Islet precursor cell (in vitro differentiated cells): ENCODE measurements at places on chromosomes 7 and 10.
A peak's percentile ranks its signal among the peaks of the same experiment; 100 is the strongest.

GRCh38 chr10:113161066-113161465 lies 211.0 kb downstream of the TCF7L2 start:
- no peak for DNase-seq

- DNase-seq: no peak
These were observed 134.6 kb downstream of the LRRC4 start for GRCh38 chr7:127896659-127897058.

DNA sequence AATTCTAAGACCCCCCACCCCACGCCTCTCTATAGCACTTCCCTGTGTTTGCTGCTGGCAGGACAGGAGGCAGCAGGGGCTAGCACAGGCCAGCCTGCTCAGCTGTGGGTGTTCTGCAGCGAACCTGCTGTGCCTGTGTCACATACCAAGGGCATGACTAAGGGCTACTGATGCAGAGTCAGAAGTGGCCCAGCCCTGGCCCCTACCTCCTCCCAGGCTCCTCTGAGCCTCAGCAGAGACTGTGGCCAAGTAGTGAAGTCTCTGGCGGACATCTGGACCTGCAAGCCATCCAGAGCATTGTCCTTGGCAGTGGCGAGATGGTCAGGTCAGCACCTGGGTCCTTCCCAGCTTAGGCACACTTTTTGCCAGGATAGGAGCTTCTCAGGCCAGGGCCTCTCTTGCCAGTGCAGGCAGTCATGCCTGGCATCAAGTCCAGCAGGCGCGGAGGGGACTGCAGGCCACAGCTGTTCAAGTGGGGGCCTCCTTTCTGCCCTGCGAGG lies 116.3 kb upstream of the RET start:
- peak; percentile 90 for DNase-seq

DNA sequence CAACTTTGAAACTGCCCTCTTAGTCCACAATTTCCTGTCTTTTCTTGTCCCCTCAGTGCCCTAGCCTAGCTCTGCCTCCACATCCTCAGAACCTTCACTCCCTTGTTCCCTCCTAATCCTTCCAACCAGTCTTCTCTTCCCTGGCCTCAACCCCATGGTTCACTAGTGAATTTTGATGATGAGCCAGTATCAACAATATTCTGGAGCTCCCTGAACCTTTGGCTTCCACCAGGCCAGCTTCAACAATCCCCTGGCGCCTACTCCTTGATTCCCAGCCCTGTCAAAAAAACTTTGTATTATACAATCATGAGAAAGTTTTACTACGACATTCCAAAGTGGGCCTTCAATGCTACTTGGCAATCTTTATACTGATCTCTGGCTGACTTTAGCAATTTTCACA lies 116.5 kb downstream of the LMBR1 start:
- DNase-seq: no peak

- no peak for DNase-seq
These were observed 70.5 kb upstream of the PRKCQ start for GRCh38 chr10:6650586-6650985.

DNA sequence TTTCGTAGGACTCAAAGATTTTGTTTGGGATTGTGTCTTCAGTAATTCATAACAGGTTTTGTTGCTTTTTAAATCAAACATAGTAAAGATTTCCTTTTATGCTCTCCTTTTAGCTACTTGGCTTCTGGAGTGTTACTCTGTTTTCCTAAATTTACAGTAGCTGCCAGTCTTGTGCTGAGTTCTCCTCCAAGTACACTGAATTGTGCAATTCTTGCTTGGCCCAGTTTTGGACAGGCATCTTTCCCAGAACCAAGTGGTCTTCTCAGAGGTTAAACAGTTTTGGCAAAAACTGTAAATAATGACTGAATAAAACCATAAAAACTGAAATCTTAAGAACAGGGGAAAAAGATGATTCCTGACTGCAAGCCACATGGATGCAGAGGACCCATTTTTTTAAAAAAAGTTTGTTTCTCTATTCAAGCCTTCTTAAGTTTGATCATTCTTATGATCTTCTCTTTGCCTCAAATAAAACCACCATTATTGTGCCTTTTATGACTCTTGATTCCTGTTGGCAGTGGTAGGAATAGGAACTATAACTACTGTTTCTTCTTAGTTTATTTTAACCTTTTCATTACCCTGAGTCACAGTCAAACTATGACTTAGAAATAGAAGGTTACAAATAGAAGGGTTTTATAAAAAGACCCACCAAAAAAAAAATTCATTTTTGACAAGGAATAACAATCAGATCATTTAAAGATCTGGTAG lies 88.0 kb downstream of the MDFIC start:
- DNase-seq: no peak

DNA sequence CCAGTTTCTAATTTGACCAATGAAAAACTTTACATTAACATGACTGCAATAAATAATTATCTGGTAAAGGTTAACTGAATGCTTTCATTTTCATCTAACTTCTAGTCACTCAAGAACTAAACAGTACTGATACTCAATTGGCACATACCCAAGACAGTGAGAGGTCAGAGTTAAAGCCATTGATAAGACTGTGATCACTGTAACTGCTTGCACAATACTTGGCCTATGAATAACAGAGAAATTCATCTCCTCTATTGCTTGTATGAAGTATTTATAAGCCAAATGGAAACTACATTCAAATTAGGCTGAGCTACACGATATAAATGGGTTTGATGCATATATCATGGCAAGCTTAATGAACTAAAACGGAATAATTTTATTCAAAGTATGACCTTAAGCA lies 43.0 kb downstream of the HERC4 start:
- no peak for DNase-seq

- peak; percentile 72 for DNase-seq
These were observed 110.3 kb downstream of the VPS41 start for GRCh38 chr7:38798552-38799267.

GRCh38 chr7:12490107-12490688 lies 80.3 kb upstream of the SCIN start:
- no peak for DNase-seq

DNA sequence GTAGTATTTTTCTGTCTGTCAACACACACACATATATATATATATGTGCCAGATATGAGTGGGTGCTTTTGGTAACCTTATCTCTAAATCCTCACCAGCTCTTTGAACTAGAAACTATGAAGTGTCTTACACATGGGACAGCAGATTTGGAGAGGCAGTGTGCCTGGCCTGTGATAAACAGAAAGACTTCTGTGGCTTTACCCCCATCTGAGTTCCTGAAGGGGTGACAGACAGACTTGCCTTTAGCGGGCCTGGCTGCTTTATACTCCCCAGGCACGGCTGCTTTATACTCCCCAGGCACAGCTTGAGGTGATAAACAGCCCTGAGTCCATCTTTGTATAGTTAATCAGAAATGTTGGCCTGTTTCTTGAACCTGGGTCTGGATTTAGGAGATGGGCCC lies 5.6 kb downstream of the BAG3 start:
- no peak for DNase-seq

GRCh38 chr7:115066634-115067033 lies 144.7 kb downstream of the MDFIC start:
- no peak for DNase-seq

DNA sequence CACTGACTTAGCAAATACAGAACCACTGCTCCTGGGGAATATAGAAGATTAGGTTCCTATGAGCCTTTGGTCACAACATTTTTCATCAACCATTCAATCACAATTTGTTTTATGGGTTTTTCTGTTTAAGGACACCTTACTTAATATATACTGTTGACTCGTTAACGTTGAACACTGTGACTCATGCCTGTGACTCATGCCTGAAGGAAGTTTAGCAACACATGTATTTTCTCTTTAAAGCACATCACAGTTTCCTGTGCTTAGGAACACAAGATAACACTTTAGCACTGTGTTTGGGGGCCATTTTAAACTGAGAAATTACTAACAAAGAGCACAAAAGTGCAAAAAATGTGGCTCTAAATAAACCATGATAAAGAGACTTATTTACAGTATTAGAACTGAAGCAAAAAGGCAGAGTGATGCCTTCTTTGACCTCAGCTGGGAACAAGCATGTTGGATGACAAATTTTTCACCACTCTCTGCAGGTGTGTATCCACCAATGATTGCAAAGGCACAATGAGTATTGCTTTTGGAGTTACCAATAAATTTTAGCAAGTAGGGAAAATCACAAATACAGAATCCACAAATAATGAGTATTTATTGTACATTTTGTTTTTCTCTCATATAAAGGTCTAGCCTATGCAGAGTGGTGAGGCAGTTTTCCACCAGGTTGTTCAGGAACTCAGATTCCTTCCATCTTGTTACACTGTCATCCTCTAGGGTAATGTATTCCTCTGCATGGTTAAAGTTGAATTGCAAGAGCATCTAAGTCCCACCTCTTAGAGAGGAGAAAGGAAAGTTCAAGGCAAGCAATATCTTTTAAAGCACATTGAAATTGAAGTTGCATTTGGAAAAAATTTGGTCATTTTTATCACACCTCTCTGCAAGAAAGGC lies 7.3 kb downstream of the FGFBP3 start:
- DNase-seq: peak; percentile 67
